ENCODE measurements at places on chromosomes 6 and 20.

DNA sequence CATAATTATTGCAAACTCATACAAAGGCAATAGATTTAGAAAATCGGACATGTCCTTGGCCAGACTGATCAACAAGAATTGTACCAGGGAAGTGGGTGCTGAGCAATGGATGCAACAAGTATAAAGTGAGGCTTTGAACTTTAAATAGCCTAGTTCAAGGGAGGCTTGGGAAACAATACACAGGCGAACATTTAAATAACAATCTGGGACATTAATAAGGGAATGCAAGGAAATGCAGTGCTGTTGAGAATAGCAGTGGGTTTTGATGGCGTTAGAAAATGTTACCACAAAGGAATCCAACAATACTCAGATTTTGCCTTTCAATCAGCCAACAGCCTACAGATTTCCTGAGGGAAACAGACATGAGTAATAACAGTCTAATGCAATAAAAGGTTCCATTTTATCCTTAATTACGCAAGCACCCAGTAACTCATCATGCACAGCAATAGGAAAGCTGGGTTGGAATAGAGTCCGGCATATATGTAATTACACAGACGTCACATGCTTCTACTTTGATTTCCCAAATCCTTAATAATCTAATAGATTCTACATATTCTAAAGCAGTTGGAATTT lies 134.6 kb downstream of the PHACTR1 start:
- no peak for DNase-seq

- no peak for DNase-seq
Observed at GRCh38 chr6:1574890-1575209, 34.9 kb upstream of the FOXC1 start.

- DNase-seq: peak; percentile 77
Observed at GRCh38 chr6:33417128-33417902, 592 bp downstream of the CUTA start.

- no peak for DNase-seq
Observed at GRCh38 chr20:41245086-41245707, 72.3 kb downstream of the ZHX3 start.

DNA sequence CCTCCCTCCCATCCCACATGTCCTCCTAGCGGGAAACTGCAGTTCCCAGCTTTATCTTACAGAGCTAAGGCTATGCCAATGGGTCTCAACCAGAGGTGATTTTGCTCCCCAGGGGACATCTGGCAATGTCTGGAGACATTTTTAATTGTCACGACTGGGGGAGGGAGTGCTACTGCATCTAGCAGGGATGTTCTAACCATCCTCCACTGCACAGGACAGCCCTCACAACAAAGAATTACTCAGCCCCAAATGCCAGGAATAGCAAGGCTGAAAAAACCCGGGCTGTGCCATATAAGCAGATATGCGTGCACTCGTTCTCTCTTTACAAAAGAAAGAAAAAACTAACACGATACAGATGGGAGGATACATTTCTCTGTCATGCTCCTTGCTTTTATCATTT lies 8.5 kb downstream of the MRPS18A start:
- DNase-seq: no peak

GRCh38 chr6:44478158-44478557 lies 90.7 kb downstream of the CDC5L start:
- DNase-seq: peak; percentile 65

All from coronary artery (tissue), 2 donors.